HEK293T (cell line): ENCODE measurements at places on chromosomes 3 and 15.

DNA sequence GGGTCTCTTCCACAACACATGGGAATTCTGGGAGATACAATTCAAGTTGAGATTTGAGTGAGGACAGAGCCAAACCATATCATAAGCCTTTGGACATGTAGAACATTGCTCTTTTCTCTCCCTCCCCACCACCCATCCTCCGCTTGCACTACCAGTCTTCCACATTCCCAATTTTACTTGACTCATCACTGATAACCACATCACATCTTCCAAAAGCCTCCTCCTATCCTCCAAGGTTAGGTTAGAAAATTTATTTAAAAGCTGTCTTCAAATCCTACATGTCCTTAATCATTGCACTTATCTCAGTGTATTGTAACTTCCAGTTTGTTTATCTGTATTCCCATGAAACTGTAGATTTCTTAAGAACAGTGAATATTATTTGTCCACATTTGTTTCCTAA is 10.4 kb downstream of the ZBED2 start:
- DNase-seq = no peak

DNA sequence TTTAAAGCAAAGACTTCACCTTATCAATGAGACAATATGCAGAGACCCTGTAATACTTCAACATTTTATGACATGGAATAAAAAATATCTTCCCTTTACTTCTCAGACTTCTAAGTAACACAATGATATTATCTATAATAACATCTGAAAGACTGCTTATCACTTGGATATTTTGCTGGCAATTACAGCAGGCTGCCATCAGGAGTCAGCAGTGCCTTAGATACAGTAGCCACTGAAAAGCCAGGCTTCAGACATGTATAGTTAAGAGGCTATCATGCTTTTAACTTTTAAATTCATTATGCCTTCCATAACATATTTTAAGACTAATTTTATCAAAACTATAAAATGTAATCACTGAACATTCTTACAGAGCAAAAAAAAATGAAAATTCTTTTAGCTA is 227.5 kb downstream of the NEK10 start:
- no peak for DNase-seq

DNA sequence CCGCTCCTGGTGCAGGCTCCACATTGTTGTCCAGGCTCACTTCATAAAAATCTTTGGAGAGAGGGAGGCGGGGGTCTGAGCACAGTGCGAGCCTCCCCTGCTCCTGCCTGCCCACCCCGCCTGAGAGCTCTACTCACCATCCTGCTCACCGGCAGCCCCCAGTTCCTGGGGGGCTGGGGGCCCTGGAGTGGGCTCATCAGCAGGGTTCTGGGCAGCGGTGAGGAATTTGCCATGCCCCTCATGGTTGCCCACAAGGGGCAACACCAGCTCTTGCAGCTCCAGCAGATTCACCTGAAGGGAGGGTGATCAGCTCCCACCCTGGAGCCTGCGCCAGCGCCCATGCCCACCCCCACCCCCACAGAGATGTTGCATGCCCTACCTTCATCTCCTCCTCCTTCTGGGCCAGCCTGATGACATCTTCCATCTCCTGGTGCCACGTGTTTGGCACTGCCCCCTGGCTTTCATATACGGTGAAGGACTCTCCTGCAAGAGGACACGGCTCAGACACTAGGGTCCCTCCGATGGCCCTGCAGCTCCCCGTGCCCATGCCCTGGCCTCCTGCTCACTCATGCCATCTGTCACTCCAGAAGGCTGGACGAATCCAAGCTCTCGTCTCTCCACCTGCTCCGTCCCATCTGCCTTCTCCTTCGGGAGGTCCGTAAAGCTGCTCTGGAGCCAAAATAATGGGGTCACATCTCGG is 162.1 kb downstream of the TBC1D2B start:
- DNase-seq = no peak

- no peak for DNase-seq
Measured at GRCh38 chr3:15220661-15221060, 14.6 kb downstream of the CAPN7 start.

DNA sequence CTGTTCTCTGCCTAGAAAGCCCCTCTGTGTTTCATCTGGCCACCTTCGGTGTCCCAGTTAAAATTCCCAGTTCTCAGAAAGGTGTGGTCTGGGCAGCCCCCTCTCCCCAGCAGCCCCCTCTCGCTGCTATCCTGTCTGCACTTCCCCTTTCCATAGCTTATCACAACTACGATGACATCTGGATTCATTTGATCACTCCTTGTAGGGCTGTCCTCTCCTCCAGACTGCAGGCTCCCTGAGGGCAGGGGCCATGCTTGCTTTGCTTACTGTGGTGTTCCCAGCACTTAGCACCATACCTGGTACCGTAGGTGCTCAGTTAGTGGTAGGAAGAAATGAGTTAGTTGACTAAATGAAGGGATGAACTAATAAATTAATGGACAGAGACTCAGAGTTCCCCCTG is 26.3 kb upstream of the GOLGA6C start:
- DNase-seq = no peak

DNA sequence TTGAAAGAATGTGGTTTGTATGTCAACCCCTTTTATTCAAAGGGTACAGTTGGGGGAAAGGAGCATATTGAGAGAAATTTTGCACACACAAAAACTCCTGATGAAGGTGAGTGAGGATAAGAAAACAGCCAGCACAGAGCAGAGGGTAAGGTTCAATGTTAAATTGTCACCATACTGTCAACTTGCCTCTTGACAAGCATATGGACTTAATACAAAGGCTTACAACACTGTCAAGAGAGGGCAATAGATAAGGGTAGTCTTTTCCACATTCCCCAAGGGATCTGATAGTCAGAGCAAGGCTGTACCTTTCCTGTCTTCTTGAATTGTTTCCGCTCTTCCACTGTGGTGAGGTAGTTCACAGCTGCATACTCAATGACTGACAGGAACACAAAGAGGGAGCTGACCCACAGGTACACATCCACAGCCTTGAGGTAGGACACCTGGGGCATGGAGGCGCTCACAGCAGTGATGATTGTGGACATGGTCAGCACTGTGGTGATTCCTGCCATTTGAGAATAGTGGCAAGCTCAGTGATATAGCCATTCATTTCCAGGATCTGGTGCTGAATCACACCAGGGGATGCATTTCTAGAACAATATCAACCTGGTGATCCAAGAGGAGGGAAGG is 20.4 kb upstream of the RIOX2 start:
- no peak for DNase-seq

DNA sequence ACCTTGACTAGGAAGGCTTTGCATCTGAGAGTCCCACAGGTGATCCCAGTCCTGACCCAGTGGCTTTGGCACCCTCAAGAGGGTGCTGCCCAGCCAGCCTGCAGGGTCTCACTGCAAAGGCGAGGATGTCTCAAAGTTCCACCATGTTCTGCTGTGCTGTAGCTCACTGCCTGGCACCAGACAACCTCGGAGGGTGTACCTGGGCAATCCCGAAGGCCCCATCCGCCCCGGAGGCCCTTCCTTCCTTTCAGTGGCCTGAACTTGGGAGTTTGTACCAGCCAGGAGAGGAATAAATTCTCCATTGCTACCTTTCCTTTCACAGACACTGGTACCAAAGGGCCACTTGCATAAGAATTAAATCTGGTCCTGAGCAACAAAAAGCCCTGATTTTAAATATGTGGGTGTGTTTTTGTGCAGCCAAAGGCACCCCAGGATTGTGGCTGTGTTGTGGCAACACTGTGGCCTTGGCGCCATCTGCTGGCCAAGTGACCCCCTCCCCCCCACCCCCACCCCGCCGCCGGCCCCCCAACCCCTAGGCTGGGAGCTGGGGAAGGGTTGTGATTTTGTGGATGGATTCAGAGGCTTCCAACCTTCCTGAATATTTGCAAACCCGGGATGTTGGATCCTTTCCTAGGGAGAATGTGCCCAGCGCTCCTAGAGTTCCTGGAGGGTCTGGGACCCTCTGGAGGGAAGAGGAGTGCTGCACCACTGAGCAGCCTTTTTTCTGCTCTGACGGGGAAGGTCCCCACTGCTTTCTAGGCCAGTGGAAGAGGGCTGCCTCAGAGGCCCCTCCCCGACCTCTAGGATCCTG is 9.7 kb upstream of the PTPN23 start:
- peak; percentile 43 for DNase-seq

GRCh38 chr3:54511766-54512365 is 389.5 kb downstream of the CACNA2D3 start:
- no peak for DNase-seq

DNA sequence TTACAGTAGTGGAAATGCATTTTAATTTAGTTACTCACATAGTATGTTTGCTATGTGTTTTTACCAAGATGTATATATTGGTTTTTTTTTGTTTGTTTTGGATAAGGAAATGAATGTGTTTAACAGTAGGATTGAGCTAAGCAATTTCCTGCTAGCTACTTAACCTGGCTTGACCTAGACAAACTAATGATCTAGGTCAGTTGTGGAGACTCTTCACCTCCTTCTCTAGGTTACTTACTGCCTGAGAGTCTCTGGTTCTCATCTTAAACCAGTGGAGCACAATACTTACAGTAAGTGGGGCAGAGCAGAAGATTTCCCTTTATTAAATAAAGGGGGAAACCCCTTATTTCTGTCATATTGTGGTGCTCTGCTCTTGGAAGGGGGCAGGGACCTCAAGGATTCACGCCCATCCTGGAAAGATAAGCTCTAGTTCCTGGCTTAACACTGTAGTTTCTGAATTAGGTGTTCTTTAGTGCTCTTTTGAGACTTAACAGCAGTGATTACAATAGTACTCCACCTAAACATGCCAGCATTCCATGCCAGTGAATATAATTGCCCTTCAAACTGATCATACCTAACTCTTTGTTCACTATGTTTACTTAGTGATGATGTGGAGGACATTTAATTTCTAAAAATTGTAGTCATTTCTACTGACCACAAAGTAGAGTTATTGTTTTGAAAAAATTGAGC is 79.9 kb downstream of the UBP1 start:
- DNase-seq = no peak
